Calu3 (cell line): ENCODE measurements at places on chromosomes 4 and X. TPM values are rescaled to one million over a fixed set of nuclear protein-coding genes. Genes with fewer than 3 reads are reported as not detected.

Gene CWH43
- not detected in 2 replicates for total RNA-seq

Gene PABPC1L2B
- not detected in 2 replicates for total RNA-seq

Gene GBA3
- total RNA-seq = 0.21 and 0.54 TPM in 2 replicates

Gene CCSER1
- 6.2 and 7.1 TPM in 2 replicates for total RNA-seq

DNA sequence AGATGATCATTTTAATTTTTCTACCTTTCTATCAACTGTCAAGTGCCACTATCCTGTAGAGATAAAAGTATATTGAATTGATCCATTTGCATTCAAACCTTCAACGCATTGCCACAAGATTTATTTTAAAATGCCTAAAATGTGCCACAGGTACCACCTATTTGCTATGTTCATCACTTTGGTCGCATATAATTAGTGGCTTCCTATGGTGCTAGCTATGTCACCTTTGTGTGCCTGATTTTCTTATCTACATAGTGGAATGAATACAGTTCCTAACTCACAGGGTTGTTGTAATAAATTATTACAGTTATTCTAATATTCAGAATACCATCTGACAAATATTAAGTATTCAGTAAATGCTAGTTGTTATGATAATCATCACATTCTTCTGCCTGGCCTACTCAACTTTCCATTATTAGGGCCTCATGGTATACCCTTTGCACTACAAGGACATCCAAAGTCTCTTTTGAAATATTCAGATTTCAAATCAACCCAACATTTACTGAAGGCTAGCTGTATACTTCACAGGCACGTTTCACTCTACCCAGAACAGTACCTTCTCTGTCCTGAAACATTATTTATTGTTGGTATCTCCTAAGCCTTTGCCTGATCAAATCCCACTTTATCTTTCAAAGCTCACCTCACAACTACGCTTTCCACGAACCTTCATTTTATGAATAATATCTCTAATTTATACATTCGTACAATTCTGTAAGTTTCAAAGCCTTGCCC, 62.4 kb downstream of the ANXA10 start:
- no peak for DNase-seq

- DNase-seq = no peak
Measured at GRCh38 chr4:118314221-118314620, 38.6 kb downstream of the PRSS12 start.

DNA sequence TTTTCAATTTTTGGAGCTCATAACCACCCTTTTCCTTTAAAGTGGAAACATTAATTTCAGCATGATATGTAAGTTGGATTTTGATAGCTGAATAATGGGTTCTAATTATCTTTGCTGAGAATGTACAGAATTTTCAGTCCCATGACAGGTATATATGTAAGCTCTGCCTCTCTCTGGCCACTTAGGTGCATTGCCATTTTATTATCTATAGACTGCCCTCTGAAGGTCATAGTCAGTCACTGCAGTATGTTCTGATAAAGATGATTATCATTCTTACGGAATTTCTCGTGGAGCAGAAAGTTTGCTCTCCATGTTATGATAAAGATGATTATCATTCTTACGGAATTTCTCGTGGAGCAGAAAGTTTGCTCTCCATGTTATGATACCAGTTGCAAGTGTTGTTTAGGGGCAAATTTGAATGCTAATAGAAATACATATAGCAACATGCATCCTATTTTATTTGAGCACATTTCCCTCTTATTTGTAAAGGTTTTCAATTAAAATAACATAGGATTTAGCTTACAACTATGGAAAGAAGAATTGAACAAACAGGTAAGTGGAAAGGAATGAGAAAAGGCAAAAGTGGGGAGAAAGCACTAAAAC, 10.4 kb downstream of the AFP start:
- DNase-seq = peak; percentile 17

- no peak for DNase-seq
Measured at GRCh38 chr4:126701756-126702155, 931.0 kb upstream of the INTU start.

DNA sequence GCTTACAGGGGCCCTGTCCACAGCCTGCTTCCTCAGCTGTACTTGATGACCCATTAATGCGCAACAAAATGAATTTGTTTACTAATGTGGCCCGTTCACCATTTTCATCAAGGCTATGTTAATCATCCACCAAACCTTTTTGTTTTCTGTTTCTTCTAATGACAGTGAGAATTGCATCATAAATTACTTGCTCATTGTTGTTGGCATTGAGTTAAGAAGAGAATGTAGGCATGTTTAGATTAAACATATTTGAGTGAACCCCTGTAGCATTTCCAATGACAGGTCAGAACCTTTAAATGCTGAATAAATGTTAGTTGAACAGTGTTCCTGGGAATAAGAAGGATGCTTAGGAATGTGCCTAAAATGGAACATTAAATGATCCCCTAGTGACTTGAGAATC, 183.4 kb downstream of the SPRY1 start:
- DNase-seq = no peak

GRCh38 chr4:144674711-144675110, 28.8 kb downstream of the HHIP start:
- no peak for DNase-seq

- DNase-seq = no peak
Measured at GRCh38 chr4:7985891-7986441, 46.3 kb upstream of the AFAP1 start.

DNA sequence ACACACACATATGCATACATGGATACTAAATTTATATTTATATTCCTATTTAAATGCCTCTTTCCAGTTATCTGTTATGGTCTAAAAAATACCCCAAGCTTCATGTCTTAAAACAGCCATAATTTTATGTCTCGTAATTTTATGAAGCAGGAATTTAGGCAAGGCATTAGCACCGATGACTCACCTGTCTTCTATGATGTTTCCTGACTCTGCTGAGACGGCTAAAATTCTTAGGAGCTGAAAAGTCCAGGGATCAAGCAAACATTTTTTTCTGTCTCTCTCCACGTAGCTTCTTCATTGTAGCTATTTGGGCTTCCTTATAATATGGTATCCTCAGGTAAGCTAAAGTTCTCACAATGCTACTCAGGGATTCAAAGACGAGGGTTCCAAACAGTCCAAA, 930.3 kb downstream of the STIM2 start:
- no peak for DNase-seq

GRCh38 chr4:66572949-66573348, 902.7 kb upstream of the EPHA5 start:
- DNase-seq = no peak

DNA sequence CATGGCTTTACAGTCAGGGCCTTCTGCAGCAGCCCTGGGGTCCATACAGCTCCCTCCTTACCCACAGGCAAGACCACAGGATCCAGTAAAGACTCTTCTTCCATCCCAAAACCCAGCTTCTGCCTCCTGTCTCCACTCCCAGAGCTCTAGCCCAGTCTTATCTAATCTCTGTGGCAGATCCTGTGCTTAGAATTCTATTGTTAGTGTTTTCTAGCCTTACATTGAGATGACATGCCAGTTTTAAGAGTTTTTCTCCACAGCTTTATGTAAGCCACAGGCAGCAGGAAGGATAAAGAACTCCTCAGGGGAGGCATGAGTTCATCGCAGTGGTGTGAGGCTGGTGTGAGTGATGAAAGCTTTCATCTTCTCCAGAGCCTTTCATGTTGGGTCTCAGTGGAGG, 129.1 kb downstream of the RCHY1 start:
- DNase-seq = no peak
